ENCODE measurements at places on chromosomes 11 and 22.

GRCh38 chr11:122521626-122522025 lies 133.9 kb upstream of the UBASH3B start:
- DNase-seq: no peak

GRCh38 chr11:121372671-121373429 lies 79.3 kb upstream of the SORL1 start:
- no peak for DNase-seq

- no peak for DNase-seq
These were observed 56.4 kb upstream of the SYN3 start for GRCh38 chr22:33114565-33114964.

DNA sequence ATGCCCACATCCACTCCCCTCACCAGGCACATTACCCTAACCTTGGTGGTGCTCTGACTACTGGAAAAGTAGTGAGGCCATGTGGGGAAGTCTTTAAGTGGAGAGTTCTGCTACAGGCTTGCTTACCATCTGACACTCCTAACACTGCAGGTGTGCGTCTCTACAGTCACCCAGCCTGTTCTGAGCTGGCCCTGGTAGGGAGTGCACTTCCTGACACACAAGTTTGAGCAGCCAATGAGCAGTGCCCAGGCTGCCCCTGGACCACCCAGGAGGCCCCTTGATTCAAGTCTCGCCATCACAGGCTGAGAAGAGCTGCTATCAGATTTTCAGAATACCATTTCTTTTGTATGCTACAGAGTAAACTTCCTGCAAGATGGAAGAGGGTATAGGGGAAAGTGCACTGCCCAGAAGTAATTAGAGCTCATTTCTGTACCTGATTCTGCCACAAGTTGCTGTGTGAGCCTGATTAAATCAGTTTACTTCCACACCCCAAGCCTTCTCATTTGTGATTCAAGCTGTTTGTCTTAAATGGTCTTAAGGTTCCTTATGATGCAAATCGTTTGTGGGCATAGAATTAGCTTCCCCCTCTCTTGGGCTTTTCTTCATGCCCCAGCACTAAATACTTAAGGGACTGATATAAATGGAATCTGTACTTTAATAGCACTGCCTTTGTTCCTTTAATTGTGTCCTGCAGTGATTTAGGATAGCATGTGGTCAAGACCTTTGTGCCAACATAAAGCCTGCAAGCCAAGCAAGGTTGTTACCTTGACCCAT lies 22.2 kb downstream of the OPCML start:
- no peak for DNase-seq

Data from esophagus squamous epithelium (tissue), 5 donors.